ENCODE measurements at places on chromosomes 7 and 10.

DNA sequence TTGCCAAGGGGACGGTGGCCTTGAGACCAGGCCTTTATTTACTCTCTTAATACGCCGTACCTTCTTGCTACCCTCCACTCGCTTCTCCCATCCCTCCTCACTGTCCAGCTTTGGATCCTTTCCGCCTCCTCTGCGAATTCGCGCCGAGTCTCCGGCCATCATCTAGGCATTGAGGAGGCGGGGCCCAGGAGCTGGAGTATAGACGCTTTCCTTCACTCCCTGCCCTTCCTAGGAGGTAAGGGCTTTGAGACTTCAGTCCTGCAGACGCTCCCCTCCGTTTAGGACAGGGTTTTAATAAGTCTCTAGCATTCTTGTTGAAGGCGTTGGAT lies 538 bp downstream of the TFAM start:
- peak; percentile 23 for DNase-seq

DNA sequence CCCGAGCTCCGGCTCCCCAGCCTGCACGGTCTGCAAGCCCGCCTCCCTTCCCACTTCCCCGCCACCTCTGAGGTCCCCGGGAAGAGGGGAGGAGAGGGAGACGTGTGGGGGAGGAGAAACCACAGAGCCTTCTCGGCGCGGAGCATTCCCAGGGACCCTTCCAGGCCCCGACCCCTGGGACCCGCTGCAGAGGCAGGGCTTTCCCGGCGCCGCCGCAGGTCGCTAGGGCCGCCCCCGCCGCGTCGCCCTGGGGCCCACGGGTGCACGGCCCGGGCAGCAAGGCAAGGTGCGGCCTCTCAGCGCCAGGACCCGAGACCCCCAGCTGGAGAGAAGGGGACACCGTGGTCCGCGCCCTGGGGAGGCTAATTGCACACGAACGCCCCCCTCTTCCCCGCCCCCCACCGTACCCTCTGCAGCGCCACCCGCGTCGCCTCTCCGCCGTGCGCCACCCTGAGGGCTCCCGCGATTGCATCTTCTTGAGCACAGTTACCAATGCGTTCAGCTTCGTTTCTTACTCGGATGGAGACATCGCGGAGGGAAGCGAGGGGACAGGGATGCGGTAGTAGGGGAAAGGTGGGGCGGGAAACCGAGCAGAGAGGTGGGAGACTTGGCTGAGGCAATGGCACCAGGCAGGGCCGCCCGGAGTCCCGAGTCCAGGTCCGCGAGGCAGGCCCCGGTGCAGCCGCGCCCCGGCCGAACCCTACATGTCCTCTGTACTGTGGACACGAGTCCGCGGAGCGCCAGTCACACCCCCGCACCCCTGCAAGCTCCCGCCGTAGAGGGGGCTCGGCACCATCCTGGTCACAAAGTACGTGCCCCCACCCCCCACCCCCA lies 28.9 kb downstream of the SKIDA1 start:
- DNase-seq, result no peak

DNA sequence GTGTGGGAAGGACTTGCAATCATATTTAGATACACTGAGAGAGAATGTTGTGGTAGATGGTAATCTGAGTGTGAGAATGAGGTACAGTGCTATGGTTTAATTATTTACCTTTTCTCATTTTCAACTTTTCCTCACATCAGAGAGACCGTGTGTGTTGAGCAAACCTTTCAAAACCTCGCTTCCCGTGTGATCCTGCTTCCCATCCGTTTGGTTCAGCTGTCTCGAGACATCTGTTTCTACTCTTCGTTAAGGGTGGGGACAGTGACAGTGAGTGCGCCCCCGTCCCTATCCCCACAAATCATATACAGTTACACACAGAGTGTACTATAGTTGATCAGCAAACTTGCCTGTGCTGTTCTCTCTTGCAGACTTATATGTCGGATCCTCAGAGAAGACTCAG lies 33.0 kb upstream of the NOBOX start:
- no peak for DNase-seq

DNA sequence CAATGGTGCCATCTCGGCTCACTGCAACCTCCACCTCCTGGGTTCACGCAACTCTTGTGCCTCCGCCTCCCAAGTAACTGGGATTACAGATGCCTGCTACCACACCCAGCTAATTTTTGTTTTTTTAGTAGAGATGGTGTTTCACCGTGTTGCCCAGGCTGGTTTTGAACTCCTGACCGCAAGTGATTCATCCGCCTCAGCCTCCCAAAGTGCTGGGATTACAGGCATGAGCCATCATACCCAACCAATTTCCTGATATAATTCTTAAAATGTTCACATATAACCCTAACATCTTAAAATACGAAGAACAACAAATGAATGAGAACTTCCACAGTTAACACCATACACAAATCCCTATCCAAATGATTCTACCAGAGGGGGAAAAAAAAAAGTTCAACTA lies 31.2 kb downstream of the BAIAP2L1 start:
- no peak for DNase-seq

- DNase-seq, result no peak
Measured at GRCh38 chr10:14692344-14693076, 82.2 kb downstream of the FAM107B start.

DNA sequence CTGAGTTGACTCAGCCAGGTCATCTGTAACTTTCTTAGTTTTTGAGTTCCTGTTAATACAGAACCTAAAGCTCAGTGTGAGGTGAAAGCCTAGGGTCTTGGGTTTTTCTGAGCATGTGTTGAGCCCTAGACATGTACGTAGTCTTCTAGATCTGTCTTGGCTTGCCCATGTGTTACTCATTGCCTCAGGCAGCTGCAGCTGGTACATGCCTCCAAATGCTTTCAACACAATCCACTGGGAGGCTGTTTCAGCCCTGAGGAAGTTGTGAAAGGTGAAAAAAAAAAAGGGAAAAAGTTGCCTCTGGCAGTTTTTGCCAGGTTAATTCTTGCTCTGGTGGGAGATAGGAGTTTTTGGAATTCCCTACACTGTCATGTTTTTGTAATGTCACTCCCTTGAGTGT lies 134.6 kb downstream of the RNF216 start:
- DNase-seq, result peak; percentile 55
